Left lung (tissue), 14 donors: ENCODE measurements at places on chromosomes 1 and 21. TPM values are rescaled to one million over a fixed set of nuclear protein-coding genes. Genes with fewer than 3 reads are reported as not detected.

DNA sequence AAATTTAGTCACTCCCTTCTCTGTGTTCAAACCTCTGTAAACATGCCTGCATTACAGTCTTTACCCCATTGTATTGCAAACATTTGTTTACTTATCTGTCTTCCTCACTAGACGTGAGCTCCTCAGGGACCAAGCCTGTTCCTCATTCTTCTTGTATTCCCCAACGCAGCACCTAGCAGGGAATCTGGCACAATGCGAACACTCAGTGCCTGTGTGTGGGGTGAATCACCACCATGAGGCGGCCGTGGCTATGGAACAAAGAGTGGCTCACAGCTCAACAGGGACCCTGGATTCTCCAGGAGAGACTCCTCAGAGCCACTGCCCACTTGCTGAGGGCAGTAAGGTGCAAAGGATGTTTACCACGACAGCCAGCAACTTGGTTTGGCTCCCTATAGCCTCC is 95.9 kb downstream of the DDX20 start:
- no peak overlapping the region for H3K4me3 ChIP-seq
- H3K27me3 ChIP-seq = peaks cover 9% of the 10 kb centered on the region
- no peaks in the 10 kb centered on the region for H3K4me1 ChIP-seq
- H3K27ac ChIP-seq = no peak overlapping the region

DNA sequence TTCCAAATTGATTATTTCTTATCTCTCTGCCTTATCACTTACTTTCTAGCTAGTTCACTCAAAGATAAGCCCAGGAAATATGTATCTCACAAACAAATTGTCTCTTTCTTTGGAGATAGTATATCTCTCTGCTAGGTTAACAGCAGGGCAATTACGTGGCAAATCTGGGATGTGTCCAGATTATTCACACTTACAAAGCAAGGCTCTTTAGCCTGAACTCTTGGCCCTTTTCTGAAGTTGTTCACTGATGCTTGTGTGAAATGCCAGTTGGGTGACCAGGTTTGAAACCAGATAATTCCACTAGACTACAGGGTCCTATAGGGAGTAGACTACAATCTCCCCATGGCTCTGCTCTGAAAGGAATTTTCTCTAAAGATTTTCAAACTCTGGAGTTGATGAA is 30.8 kb upstream of the FAM78B start:
- no peak overlapping the region for H3K4me3 ChIP-seq
- H3K27me3 ChIP-seq = no peaks in the 10 kb centered on the region
- DNase-seq = no peak
- no peak overlapping the region for H3K27ac ChIP-seq
- no peaks in the 10 kb centered on the region for H3K36me3 ChIP-seq
- no peaks in the 10 kb centered on the region for H3K4me1 ChIP-seq

GRCh38 chr1:185464777-185465176 is 147.7 kb upstream of the IVNS1ABP start:
- no peaks in the 10 kb centered on the region for H3K4me1 ChIP-seq
- DNase-seq = no peak
- H3K27ac ChIP-seq = no peak overlapping the region
- no peaks in the 10 kb centered on the region for H3K27me3 ChIP-seq
- H3K36me3 ChIP-seq = no peaks in the 10 kb centered on the region

DNA sequence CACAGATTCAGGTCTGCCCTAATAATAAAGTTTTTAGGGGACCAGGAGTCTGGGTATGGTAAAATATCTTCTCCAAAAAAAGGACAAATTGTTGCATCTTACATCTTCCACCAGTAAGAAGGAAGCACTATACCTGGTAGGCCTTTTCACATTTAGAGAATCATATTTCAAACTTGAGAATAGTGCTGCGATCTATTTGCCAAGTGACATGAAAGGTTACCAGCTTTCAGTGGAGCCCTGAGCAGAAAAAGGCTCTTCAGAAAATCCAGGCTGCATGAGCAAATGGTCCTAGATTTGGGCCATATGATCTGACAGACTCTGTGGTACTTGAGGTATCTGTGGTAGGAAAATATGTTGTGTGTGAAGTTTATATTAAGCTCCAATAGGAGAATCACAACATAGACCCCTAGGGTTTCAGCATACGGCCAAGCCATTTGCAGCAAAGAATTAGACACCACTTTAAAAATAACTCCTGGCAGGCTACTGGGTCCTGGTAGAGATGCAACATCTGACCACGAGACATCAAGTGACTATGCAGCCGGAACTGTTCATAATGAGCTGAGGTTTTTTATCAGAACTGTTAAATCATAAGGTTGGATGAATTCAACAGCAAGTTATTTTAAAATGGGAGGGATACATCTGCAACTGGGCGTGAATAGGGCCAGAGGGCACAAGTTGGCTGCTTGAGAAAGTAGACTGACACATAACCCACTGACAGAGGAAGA is 38.6 kb upstream of the CCDC190 start:
- H3K36me3 ChIP-seq = no peaks in the 10 kb centered on the region
- no peaks in the 10 kb centered on the region for H3K4me1 ChIP-seq

GRCh38 chr1:188489336-188490112 is 1660.8 kb downstream of the PLA2G4A start:
- no peaks in the 10 kb centered on the region for H3K36me3 ChIP-seq
- no peaks in the 10 kb centered on the region for H3K27me3 ChIP-seq
- DNase-seq = no peak
- H3K4me1 ChIP-seq = no peaks in the 10 kb centered on the region
- no peak overlapping the region for H3K27ac ChIP-seq

DNA sequence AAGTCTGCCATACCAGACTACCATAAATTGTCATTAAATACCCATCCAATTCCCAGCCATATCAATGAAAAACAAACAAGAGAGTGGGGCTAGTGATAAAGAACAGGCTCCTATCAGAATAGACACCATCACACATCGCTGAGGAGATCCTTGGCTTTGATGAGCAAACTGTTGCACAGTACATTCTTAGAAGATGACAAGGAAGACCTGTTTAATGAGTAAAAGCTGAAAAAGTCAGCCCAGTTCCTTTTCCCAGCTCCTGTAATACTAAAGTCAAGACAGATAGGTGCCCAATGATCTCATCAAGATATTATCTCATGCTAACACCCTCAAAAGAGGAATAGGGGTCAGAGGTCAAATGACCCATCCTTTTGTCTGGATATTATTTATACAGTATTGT is 164.5 kb upstream of the COA6 start:
- no peak for DNase-seq
- H3K27ac ChIP-seq = no peak overlapping the region
- no peaks in the 10 kb centered on the region for H3K4me1 ChIP-seq
- H3K27me3 ChIP-seq = no peaks in the 10 kb centered on the region
- H3K4me3 ChIP-seq = no peak overlapping the region

- no peak for DNase-seq
- no peaks in the 10 kb centered on the region for H3K4me1 ChIP-seq
Measured at GRCh38 chr21:20353351-20353750, 644.9 kb upstream of the NCAM2 start.

Gene LRRC71
- 0.38 TPM for total RNA-seq

- DNase-seq = no peak
- no peaks in the 10 kb centered on the region for H3K27me3 ChIP-seq
- no peaks in the 10 kb centered on the region for H3K36me3 ChIP-seq
- H3K27ac ChIP-seq = no peak overlapping the region
- H3K4me3 ChIP-seq = no peak overlapping the region
Measured at GRCh38 chr1:175150596-175151319, 41.8 kb downstream of the KIAA0040 start.

DNA sequence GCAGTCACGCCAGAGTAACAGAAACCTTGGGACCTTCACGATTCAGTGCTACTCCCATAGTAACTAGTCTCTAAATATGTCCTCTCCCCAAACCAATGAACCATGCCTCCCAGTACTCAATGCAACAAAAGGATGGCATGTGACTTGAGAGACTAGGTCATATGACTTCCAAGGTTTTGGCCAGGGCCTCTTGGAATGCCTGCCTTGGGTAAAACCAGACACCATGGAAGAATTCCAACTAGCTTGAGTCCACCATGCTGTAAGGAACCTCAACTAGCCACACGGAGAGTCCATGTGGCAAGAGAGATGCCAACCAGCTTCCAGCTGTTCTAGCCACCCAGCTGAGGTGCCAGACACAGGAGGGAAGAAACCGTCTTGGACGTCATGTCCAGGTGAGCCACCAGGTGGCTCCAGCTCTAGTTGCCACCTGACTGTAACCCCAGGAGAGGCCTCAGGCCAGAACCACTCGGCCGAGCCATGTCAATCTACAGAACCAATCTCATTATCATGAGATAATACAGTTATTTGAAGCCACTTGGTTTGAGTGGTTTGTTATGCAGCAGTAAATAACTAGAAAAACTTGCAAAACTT is 115.0 kb downstream of the SYF2 start:
- H3K4me1 ChIP-seq = no peaks in the 10 kb centered on the region
- no peak for DNase-seq
- H3K27me3 ChIP-seq = no peaks in the 10 kb centered on the region
- no peak overlapping the region for H3K4me3 ChIP-seq
- H3K36me3 ChIP-seq = no peaks in the 10 kb centered on the region
- no peak overlapping the region for H3K27ac ChIP-seq

Gene LPAR3
- 2.7 TPM for total RNA-seq

- H3K27me3 ChIP-seq = no peaks in the 10 kb centered on the region
- no peak for DNase-seq
- peak overlapping the region; percentile 63 for H3K27ac ChIP-seq
- no peaks in the 10 kb centered on the region for H3K36me3 ChIP-seq
- H3K4me1 ChIP-seq = peaks cover 60% of the 10 kb centered on the region
- peak overlapping the region; percentile 36 for H3K4me3 ChIP-seq
Measured at GRCh38 chr1:211606914-211607753, 28.2 kb upstream of the SLC30A1 start.

Gene C1QTNF12
- 2.2 TPM for total RNA-seq

Gene ICOSLG
- total RNA-seq = 3.9 TPM

DNA sequence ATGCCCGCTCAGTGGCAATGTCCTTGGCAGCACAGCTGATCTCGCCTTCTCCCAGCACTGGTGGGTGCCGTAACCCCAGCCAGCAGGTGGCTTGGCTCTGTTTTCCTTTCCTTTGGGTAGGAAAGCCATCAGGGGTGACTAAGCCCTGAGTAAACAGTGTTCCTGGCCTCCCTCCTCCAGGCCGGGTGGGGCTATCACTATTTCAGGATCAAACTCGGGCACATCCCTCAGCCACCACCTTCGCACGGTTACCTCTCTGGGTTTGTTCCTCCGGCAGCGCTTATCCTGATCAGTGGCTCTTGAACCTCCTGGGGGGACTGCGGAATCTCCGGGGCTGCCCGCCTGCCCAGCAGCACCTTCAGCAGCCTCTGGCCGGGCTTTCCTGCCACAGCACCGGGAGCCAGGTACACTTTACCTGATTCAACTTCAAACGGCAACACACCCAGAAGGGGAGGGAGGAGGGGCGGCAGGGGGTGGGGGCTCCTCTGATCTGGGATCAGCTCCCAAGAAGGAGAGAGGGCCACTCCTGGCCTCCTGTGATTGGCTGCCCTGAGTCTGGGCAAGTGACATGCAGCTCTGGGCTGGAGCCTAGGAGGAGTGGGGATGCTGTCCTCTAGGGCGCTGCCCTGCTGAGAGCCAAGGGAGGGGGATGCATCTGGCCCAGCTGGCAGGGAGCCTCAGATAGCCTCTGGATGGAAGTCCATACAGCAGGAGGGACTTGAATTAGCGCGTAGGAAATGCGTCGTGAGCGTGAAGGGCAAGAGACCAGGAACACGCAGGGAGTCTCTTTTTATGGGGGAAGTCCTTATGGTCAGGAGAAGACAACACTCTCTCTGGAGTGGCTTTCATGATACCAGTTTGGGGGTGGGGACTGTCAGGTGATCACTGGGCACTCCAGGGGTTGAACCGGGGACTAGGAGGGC is at the start of gene ASCL5:
TSS of gene ASCL5 (minus strand) at position 353 of the 923 bp plus-strand sequence. CDS start 11,812 bp downstream, outside the sequence.
- no peaks in the 10 kb centered on the region for H3K4me1 ChIP-seq
- peaks cover 17% of the 10 kb centered on the region for H3K27me3 ChIP-seq
- no peaks in the 10 kb centered on the region for H3K36me3 ChIP-seq
- no peak within 1 kb of the TSS for H3K4me3 ChIP-seq
- no peak for DNase-seq

DNA sequence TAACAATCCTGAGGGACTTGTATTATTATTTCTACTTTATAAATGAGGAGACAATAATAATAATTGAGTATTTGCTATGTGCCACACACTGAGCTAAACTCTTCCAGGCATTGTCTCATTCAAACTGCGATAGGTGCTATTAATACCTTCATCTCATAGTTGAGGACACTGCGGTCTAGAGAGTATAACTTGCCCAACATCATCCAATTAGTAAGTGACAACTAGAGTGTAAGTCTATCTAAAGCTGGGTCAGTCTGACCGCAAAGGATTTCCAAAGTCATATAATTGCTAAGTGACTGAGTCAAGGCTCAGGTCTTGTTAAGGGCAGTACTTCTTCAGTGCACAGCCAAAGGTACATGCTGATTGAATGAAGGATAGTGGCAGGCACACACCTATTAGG is 9.7 kb downstream of the BCL9 start:
- H3K36me3 ChIP-seq = no peaks in the 10 kb centered on the region
- H3K27me3 ChIP-seq = no peaks in the 10 kb centered on the region
- no peak overlapping the region for H3K4me3 ChIP-seq
- no peaks in the 10 kb centered on the region for H3K4me1 ChIP-seq

Gene RAB3B
- total RNA-seq = 0.06 TPM

GRCh38 chr1:15991427-15992186 is 12.4 kb upstream of the SRARP start:
- H3K4me3 ChIP-seq = no peak overlapping the region
- DNase-seq = no peak
